ENCODE measurements at places on chromosomes 4 and X.

- no peak for DNase-seq
These were observed 363.1 kb upstream of the SLIT2 start for GRCh38 chr4:19888587-19888986.

- DNase-seq = no peak
These were observed 620 bp downstream of the ANAPC10 start for GRCh38 chr4:145097331-145097820.

DNA sequence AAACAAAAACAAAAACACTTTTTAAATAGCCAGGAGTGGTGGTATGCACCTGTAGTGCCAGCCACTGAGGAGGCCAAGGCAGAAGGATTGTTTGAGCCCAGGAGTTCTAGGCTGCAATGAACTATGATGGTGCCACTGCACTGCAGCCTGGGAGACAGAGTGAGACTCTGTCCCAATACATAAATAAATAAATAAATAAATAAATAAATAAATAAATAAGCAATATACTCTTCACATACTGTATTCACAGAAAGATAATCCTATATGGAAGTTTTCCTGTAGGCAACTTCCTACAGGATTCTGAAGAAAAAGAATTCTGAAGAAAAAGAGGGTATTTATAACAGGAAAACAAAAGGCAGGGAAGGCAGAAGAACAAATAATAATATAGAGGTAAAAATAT lies 293.3 kb upstream of the GRIA3 start:
- DNase-seq = no peak

GRCh38 chr4:31557437-31557836 lies 837.3 kb downstream of the PCDH7 start:
- DNase-seq = no peak

DNA sequence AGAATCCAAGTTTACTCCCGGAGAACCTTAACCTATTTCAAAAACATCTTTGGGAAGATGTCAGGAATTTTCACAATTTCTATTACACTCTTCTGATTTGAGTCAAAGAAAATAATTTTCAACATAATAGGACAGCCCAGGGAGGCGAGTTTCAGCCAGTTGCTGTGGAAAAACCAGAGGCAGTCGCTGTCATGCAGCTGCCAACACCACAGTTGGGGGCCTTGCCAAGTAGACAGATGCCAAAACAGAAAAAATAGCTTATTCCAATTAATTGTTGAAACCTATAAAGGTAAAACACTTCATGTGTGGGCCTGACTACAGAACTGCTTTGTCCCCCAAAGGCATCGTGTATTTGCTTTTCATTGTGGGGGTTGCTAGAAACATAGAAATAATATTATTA lies 225.8 kb downstream of the DMD start:
- DNase-seq = no peak

DNA sequence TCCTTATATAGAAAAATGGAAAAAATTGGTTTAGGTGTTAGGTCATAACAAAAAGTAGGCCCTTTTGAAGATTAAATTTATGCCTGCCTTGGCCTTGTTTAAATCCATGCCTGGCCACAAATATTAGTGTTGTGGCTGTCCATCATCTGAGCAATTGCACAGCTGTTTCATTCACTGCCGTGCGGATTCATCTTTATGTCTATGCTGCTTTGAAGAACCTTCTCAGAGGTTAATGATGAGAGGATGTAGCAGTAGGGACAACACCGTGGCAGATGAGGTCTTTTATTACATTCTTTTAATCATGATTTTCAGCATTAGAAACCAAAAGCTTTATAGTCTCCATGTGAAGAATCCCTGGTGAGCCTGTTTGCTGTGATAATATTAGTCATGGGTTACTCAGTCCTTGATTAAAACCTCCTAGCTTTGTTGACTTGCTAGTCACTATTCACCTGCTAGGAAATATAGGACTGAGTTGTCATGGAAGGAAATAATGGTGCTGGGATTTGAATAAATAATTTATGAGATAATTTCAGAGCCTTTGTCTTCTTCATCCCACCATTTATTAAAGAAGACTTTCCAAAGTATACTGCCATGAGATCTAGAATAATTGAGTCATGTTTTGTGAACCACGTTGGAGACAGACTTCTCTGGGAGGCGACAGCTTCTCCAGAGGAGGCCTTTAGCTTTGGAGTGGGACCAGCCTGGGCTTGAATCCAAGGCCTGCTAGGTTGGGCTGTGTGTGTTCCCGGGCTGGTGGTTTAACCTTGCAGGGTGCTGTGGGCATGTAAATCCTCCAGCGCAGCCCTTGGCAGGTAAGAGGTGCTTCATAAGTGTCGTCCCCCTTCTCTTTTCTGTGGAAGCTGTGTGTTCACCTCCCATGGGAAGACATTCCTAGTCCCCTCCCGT lies 53.5 kb downstream of the PTTG2 start:
- no peak for DNase-seq

GRCh38 chr4:184337907-184338306 lies 120.2 kb upstream of the ENPP6 start:
- DNase-seq = no peak

DNA sequence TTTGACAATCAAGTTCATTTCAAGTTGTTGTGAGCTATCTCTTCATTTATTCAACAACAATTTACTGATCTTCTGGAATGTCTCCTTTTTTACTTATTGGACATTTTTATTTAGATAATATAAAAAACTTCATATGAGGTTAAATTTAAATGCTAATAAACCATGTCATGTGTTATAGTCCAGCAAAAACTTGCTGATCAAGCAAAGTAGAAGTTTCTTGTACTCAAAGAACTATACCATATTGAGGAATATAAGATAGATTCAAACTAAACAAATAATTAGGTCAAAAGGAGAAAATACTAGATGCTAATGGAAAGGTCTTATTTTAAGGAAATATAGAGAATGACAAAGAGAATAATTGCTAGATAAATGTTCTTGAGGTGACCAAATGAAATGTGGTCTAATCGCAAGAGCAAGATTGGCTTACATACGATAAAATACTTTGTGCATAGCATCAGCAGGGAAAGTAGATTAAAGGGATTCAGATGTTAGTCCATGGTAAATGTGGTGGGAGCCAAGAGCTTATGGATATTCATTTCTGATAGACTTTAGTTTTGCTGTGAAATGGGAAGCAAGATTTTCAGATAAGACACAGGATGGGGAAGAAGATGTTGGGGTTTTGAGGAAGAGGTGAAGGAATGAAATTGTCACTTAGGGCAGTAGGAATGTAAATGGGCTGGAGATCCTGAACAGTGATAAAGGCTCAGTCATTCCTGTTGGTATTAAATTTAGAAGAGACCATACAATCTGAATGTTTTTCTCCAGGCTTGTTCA lies 229.5 kb downstream of the MAPK10 start:
- DNase-seq = no peak

DNA sequence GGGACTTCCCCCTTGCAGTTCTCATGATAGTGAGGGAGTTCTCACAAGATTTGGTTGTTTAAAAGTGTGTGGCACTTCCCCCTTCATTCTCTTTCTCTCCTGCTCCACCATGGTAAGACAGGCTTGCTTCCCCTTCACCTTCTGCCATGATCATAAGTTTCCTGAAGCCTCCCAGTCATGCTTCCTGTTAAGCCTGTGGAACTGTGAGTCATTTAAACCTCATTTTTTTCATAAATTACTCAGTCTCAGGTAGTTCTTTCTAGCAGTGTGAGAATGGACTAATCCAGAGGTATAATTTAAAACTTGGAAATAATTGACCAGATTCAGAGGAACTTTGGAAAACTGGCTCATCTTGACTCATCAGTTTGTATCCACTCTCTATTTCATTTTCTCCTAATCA lies 129.0 kb downstream of the TMEM47 start:
- no peak for DNase-seq

DNA sequence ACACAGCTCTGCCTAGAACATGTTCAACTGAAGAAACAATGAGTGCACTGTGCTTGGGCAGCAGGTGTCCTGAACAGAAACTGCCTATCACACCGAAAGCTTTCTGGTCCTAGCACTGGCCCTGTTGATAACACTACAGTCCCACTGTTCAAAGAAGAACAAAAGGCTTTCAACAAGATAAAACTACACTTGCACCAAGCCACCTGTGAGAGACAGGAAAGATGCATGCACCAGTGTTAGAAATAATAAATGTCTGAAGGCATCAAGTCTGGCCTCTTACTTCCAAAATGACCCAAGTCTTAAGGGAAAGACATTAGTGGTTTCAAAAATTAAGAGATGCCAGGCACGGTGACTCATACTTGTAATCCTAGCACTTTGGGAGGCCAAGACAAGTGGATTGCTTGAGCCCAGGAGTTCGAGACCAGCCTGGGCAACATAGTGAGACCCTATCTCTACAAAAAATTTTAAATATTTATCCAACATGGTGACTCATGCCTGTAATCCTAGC lies 68.7 kb downstream of the APBB2 start:
- DNase-seq = no peak

- no peak for DNase-seq
These were observed 160.2 kb upstream of the ZC4H2 start for GRCh38 chrX:65136424-65136823.

DNA sequence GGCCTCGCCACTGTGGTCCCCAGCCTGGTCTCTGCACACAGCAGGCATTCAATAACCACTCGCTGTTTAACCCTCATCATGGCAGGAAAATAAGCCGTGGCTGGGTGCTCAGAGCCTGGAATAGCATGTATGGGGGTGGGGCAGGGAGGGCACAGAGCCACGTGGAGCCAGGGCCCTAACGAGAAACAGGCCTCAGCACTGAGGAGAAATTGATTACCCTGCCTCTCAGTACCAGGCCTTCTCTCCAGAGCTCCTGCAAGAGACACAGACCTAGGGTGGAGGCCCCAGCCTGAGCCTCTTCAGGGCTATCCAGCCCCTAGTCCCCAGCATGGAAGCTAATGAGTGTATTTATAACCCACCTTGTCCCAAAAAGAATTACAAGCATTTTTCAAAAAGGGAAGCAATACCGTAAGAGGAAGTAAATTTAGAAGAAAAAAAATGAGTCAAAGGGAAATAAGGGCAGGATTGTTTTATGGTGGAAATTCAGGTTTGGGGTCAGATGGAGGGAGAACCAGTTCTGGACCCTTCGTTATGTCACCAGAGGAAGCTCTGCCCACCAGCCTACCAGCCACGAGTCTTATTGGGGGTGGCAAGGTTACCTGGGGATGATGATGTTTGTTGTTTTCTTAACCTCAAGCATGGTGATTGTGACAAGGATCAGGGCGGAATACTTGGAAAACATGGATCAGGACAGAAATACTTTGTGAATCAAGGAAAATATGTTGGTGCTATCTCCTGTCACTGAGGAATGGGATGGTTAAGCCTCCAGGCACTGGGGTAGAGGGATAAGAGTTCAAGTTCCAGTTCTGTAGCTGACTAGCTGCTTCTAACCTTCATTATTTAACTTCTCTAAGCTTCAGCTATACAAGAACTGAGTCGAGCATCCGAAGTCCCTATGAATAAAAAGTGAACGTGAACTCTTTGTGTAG lies 101.9 kb upstream of the RBPJ start:
- no peak for DNase-seq

GRCh38 chr4:162836773-162837172 lies 329.9 kb downstream of the NAF1 start:
- no peak for DNase-seq

- no peak for DNase-seq
These were observed 2.6 kb downstream of the AMER1 start for GRCh38 chrX:64202808-64203325.

DNA sequence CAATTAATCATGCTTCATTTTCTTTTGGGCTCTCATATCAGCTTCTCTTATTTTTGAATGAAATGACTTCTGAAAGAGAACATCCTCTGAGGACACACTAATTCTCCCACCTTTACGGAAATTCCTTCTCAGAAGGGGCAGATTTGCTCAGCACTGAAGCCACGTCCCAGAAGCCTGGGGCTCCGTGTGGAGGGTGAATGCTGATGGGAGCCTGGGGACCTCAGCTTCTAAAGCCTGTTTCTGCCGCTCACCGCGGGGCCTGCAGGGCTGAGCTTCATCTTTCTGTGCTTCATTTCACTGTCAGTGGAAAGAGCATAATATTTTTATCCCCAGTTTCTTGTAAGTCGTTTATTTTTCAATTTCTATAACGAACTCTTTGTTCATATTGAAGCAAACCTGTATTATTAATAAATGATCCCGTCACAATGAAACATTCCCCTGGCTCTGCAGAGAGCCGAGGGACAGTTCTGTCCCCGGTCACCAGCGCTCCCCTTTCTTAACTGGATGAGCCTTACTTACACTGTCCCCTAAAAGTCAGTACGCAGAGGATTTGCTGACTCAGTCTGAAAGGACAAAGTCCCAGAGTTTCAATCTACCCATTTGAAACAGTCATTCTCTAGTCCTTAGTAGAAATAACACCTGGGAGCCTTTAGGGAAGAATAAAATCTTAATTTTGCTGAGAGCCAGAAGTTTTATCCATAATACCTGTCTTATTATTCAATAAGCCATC lies 364.6 kb upstream of the FAT1 start:
- no peak for DNase-seq

DNA sequence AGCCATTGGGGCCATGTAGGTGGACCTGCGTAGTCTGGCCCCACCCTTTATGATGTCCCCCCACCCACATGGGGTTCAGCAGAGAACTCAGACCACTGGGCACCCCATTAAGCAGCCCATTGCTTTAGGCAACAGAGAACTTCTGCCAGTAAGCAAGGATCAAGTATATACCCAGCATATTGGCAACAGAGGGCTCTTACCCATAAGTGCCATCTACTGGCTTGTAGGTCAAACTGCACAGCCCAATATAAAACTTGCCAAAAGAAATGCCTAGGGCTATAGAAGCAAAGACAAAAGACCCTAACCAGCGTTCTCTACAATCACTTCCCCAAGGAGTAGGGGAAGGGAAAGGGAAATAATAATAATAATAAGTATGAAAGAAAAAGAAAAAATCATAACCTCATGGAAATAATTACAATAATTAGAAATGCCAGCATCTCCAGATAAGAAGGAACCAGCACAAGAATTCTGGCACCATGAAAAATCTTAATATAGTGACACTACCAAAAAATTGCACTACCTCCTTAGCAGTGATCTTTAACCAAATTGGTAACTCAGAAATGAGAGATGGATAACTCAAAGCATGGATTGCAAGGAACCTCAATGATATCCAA lies 1090.7 kb downstream of the FAT4 start:
- DNase-seq = no peak

GRCh38 chr4:7173841-7174449 lies 18.4 kb upstream of the SORCS2 start:
- no peak for DNase-seq

- DNase-seq = peak; percentile 39
These were observed 114.6 kb downstream of the CPE start for GRCh38 chr4:165493359-165493758.

- no peak for DNase-seq
These were observed 128.8 kb downstream of the AMELX start for GRCh38 chrX:11421805-11422524.
